ENCODE measurements at places on chromosomes 7 and 10.

GRCh38 chr10:32951111-32951510, 6.9 kb downstream of the ITGB1 start:
- DNase-seq = no peak

DNA sequence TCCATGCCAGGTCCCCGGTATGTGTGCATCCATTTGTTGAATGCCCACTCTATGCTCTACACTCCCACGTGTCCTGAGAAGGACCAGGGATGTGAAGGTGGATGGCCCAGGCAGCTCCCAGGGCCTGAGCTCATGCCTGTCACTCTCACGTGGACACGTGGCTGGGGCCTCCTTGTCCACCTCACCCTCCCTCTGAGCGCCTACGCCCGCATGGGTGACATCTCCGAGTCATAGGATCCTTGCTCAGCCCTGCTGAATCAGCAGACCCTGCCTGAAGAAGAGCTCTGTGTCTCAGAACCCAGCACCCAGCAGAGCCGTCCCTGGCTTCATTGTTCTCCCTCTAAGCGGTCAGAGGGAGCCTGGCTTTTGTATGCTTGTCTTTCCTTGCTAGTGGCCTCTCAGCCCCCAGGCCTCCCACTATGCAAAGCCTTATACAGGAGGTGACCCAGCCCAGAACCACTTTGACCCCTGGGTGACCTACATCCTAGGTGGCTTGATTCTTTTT, 107.9 kb upstream of the PPIF start:
- no peak for DNase-seq

DNA sequence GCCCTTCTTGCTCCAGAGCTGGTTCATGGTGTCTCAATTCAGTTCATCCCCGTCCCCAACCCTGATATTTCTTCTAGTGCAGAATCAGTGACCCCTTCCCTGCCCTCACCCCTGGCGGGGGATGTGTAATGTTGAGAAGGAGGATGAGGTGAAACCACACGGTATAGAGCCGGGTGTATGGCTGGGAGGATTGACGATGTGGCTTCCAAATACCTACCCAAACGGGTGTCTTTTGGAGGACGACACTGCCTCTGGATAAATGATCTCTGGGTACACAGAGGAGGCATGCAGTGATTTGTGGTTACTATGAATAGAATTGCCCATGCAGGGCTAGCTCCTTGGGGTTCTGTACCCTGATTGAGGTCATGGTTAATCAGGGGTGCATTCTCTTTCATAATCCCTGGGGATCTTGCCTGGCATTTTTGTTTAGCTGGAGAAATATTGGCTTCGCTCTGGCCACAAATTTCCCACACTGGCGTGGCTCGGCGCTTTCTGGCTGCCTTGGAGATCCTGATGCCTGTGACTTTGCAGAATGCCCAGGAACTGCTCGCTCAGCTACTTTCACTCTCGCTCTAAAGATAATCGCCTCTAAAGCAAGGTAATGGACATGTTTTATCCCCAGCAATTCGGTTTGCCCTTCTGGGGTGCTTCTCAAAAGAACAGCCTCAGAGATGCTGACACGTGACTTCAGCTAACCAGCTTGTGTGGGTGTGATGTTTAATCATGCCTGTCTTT, 89.2 kb downstream of the RBM20 start:
- no peak for DNase-seq

GRCh38 chr7:82167558-82168314, 275.8 kb downstream of the CACNA2D1 start:
- DNase-seq = no peak

GRCh38 chr10:92844746-92845145, 3.6 kb upstream of the EXOC6 start:
- DNase-seq = no peak

- DNase-seq = no peak
Observed at GRCh38 chr7:2979951-2980350, 63.7 kb downstream of the CARD11 start.

DNA sequence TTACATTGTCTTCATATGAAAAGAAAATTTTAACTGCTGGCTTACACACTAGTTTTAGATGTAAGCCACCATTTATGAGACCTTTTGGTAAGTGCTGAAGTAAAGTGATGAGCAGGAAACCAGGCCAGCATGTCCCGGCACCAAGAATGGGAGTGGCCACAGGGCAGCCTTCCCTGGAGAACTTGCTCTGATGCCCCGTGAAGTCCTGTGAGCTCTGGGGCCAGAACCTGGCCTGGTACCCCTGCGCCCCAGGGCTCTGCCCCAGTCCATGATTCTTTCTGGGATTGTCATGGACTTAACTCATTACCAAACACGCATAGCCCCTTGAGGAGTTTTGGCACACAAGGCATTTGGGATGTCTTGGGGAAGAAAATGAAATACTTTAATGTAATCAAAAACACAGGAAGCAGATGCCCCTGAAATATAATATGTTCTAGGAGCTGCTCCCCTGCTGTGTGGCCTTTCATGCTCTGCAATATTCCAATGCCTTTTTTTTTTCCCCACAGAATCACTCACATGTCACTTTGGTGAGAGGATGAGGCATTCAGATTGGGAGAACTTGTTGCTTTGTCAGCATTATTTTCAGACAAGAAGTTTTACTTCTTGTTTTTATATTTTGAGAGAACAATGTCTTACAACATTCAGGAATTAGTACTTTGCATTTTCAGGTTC, 53.1 kb upstream of the CXCL12 start:
- DNase-seq = no peak

- no peak for DNase-seq
Observed at GRCh38 chr7:100835903-100836811, 8.8 kb upstream of the EPHB4 start.

- DNase-seq = no peak
Observed at GRCh38 chr10:46052791-46053375, 6.8 kb upstream of the MSMB start.

DNA sequence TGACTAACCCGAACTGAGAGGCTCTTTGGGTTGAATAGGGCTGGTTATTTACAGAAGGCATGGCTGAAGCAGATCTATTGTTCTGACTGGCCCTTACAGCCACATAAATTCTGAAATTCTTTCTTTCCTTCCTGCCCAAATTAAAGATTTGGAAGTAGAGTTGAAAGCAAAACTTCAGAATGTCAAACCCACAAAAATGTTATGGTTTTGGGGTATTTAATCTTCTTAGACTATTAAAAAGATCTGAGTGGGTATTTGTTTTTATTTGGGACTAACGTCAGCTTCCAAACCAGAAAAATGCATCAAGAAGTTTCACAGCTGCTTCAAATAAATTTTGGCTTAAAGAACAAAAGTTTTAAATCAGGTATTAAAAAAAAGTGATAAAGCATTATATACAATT, 124.5 kb downstream of the AHR start:
- no peak for DNase-seq

DNA sequence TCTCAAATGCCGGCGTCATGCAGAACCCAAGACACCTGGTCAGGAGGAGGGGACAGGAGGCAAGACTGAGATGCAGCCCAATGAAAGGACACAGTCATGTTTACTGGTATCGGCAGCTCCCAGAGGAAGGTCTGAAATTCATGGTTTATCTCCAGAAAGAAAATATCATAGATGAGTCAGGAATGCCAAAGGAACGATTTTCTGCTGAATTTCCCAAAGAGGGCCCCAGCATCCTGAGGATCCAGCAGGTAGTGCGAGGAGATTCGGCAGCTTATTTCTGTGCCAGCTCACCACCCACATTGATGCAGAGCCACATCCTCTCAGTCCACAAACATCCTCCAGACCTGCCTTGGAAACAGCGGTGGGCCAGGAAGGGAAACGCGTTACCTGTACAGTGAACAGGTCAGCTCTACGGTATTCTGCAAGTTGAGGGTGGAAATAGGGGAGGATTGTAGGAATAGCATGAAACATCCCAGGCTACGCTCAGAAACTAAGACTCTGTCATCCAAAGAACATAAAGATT, 133.1 kb upstream of the PRSS1 start:
- no peak for DNase-seq

- DNase-seq = no peak
Observed at GRCh38 chr10:98825741-98826140, 379.0 kb upstream of the HPS1 start.

- DNase-seq = no peak
Observed at GRCh38 chr10:11088709-11089108, 71.0 kb downstream of the CELF2 start.

DNA sequence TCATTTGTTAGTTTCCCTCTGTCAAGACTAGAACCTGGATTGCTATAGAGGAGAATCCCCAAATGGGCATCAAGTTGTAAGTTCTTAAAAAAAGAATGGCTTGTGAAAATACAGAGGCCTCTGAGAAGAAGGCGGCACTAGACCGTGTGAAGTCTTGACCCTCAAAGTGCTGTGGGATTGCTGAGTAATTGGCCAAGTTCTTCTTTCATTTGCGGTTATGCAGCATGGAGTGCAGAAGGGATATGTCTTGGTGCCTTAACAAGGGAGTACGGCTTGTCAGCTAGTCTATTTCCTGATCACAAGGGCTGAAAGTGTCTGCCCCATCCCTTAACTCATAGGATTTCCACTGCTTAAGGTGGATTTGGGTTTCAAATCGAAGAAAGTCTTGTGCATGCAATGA, 81.2 kb downstream of the MKX start:
- no peak for DNase-seq

DNA sequence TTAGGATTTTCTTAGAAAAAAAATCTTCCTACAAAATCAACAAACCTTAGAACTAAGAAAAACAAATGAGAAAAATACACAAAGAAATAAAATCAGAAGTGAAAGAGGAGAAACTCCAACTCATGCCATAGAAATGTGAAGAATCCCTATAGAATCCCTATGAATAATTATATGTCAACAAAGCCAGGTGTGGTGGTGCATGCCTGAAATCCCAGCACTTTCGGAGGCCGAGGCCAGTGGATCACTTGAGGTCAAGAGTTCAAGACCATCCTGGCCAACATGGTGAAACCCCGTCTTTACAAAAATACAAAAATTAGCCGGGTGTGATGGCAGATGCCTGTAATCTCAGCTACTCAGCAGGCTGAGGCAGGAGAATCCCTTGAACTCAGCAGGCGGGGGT, 27.1 kb downstream of the ACSM6 start:
- DNase-seq = no peak

DNA sequence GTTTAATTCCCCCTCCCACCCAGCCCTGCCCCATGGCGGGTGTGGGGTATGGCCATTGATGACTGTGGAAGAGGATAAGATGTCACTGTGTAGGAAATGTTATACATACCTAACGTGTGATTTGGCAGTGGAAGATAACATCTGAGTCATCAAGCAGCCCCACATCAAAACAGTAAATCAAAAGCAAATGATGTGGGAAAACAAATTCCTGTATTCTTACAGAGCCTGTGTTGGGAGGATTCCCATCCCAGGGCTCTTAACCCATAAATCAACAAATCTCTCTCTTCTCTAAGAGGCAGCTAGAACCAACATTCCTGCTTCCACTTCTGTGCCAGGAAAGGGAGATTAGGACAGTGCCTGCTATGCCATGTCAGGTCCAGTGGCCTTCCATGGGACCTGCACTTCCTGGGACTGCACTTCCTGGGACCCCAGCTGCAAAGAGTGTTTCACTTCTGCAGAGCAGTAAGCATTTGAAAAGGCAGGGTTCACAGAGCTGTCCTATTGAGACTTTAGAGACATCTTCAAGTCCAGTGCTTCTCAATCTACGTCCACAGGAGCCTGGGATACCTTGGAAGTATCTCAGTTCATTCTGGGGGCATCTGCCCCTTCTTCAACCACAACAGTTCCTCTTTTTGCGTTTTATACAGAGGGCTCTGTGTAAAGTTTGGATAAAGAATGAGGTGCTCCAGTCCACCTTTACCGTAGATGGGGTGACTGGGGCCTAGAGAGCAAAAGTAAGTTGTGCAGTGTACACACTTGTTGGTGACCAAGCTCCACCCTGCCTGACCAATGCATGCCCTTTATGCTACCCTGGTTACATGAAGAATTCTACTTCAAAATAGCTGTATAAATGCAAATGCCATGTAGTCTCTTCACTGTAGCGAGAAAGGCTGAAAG, 45.7 kb downstream of the ATXN7L1 start:
- DNase-seq = no peak

DNA sequence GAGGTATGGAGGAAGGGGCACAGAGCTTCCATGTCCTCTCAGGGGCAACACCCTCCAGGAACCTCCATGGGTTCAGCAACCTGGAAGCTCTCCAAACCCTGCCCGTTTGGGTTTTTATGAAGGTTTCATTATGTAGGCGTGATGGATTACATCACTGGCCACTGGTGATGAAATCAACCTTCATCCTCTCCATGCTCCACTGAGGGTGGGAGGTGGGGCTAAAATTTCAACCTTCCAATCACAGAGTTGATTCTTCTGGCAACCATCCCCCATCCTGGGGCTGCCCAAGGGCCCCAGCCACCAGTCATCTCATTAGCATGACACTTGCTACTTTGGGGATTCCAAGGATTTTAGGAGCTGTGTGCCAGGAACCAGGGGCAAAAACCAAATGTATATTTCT, 90.1 kb downstream of the TEX36 start:
- no peak for DNase-seq

- no peak for DNase-seq
Observed at GRCh38 chr10:122336332-122336731, 38.2 kb upstream of the PLEKHA1 start.

GRCh38 chr10:69910561-69910960, 108.9 kb downstream of the COL13A1 start:
- DNase-seq = no peak

DNA sequence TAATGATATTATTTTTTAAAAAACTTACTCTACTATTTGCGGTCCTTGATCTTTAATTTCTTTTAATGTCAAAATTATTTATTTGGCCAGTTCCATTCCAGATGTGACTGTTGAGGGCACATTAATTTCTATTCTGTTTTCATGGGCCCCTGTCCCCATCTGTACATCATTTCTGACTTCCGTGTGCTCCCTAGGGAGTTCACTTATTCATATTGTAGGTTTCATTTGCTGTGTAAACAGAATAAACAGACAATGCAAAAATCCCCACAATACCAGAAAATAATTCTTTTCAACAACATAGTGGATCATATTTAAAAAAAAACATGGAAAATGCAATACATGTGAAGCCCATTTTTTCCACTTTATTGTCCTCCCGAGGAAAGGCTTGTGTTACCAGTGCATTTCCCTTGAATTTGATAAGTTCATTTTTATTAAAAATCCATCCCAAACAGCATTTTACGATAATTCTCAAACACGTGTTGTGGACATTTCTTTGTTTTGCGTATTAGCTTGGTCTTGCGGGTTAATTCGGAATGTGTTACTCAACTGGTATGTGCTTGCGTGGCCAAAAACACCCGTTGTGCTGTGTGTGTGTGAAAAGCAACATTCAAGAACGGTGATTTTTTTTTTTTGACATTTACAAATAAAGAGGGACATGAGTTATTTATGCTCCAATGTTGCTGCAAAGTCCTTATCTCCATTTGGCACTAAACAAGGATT, 138.4 kb downstream of the MGMT start:
- DNase-seq = no peak

- no peak for DNase-seq
Observed at GRCh38 chr7:131222171-131222570, 105.5 kb upstream of the MKLN1 start.

- DNase-seq = no peak
Observed at GRCh38 chr7:86949052-86949778, 110.2 kb downstream of the ELAPOR2 start.

Measured in activated effector memory CD4-positive, alpha-beta T cell treated with anti-CD3 and anti-CD28 coated beads, Interleukin-2, amount 50 U/mL, for 16 hours (primary cell).